Activated CD4-positive, alpha-beta memory T cell treated with anti-CD3 and anti-CD28 coated beads for 36 hours (primary cell): ENCODE measurements at places on chromosomes 16 and 17. TPM values are rescaled to one million over a fixed set of nuclear protein-coding genes. Genes with fewer than 3 reads are reported as not detected.
A peak's percentile ranks its signal among the peaks of the same experiment; 100 is the strongest.

GRCh38 chr17:57758654-57759053 lies 13.6 kb upstream of the CCDC182 start:
- DNase-seq, result no peak
- no peak overlapping the region for H3K27ac ChIP-seq
- peaks cover 8% of the 10 kb centered on the region for H3K27me3 ChIP-seq
- H3K4me3 ChIP-seq, result no peak overlapping the region
- no peaks in the 10 kb centered on the region for H3K4me1 ChIP-seq

- H3K27ac ChIP-seq, result peak overlapping the region; percentile 98
- no peak for DNase-seq
Observed at GRCh38 chr17:48426019-48426665, 3.9 kb downstream of the SKAP1 start.

DNA sequence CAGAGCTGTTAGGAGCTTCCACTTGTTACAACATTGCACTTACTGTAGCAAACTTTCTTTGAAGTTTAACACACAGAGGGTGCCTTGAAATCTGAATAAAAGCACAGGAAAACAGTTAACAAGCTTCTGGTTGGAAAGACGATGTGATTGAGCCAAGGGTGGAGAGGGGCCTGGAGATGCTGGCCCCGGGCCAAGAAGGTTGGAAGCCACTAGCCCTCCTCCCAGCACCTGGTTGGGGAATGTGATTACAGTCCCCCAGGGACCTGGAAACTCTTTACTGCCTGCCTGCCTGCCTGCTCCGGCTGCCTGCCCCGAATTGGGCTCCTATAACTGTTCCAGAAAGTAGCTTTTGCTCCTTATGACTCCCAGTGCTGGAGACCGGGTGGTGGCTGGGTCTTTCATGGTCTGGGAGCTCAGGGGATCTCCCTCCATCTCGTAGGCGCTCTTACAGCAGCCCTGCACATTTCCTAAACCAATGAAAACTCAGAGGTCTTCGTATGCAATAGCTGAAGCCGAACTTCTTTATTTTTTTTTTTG lies 48.0 kb upstream of the ZFHX3 start:
- H3K27me3 ChIP-seq, result no peaks in the 10 kb centered on the region
- DNase-seq, result no peak
- H3K4me3 ChIP-seq, result no peak overlapping the region
- no peak overlapping the region for H3K27ac ChIP-seq

DNA sequence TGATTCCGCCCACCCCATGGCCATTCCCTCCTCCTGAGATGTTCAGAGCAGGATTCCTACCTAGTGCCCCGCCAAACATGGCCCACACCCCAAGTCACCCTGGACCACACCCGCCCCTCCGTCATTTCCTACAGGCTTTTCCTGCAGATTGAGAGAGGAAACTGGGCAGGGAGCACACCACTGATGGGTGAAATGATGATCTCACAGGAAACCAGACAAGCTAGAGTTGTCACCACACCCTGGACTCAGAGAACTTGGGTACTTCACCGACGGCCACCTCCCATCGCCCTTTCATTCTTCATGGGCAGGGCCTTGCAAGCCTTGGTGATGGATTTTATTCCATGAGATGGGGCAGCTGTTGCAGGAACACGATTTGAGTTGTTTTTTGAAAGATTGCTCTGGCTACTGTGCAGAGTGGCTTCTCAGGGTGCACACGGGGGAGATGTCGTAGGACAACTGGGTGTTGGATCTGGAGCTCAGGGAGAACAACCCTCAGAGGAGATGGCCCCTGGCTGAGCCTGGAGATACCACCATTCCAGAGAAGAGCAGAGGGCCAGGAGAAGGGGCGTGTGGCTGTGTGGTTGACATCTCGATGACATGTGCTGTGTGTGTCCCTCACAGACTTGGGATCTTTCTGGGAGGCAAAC lies 7.4 kb upstream of the B9D1 start:
- no peaks in the 10 kb centered on the region for H3K27me3 ChIP-seq
- DNase-seq, result peak; percentile 43
- no peaks in the 10 kb centered on the region for H3K36me3 ChIP-seq

DNA sequence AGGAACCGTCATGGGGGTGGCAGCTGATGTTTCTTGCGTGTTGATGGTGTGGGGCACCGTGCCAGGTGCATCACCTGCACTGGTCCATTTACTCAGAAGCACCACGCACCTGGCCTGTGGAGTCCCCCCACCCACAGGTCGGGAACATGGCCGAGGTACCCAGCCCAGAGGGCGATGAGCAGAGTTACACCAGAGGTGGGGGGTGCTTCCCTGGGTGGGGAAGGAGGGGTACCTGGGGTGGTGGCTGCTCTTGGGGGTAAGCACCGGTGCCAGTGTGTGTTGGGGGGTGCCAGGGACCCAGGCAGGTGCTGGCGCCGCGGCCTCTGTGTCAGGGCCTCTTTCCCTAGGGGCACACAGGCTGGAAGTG lies 5.0 kb upstream of the ZNF750 start:
- H3K27ac ChIP-seq, result no peak overlapping the region
- no peaks in the 10 kb centered on the region for H3K27me3 ChIP-seq
- no peak overlapping the region for H3K4me3 ChIP-seq
- peaks cover 2% of the 10 kb centered on the region for H3K36me3 ChIP-seq

GRCh38 chr16:68644715-68645493 lies at the start of gene CDH3:
Gene CDH3, plus strand, starts transcription at chr16:68645310. Its CDS starts 70 bp downstream, at chr16:68645380.
- peak; percentile 40 for DNase-seq
- H3K4me3 ChIP-seq, result peak within 1 kb of the TSS; percentile 60
- no peak within 1 kb of the TSS for H3K27ac ChIP-seq

DNA sequence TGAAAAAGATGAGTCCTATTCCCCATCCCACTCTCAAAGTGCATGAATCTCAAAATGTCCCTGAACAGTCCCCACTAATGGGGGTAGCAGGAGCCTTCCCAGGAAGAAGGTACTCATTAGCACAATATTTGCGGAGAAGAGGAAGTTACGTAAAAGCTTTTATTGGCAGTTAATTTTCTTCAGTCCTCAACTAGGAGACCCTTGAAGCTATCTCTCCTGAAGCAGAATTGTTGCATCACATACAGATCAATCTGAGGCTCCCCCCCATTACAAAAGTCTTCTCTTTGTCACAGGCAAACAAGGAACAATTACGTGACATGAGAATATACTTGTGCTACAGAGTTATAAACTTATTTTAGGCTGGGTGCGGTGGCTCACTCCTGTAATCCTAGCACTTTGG lies 14.2 kb downstream of the SLFN12L start:
- peaks cover 38% of the 10 kb centered on the region for H3K36me3 ChIP-seq
- H3K27ac ChIP-seq, result peak overlapping the region; percentile 28
- H3K4me3 ChIP-seq, result no peak overlapping the region

- DNase-seq, result no peak
- H3K27ac ChIP-seq, result no peak overlapping the region
- H3K4me1 ChIP-seq, result no peaks in the 10 kb centered on the region
- peaks cover 4% of the 10 kb centered on the region for H3K27me3 ChIP-seq
Observed at GRCh38 chr16:88290850-88291830, 91.6 kb upstream of the ZNF469 start.

GRCh38 chr16:75064403-75065148 lies 52.0 kb downstream of the LDHD start:
- DNase-seq, result peak; percentile 62
- no peaks in the 10 kb centered on the region for H3K36me3 ChIP-seq
- no peaks in the 10 kb centered on the region for H3K27me3 ChIP-seq
- peaks cover 25% of the 10 kb centered on the region for H3K4me1 ChIP-seq

DNA sequence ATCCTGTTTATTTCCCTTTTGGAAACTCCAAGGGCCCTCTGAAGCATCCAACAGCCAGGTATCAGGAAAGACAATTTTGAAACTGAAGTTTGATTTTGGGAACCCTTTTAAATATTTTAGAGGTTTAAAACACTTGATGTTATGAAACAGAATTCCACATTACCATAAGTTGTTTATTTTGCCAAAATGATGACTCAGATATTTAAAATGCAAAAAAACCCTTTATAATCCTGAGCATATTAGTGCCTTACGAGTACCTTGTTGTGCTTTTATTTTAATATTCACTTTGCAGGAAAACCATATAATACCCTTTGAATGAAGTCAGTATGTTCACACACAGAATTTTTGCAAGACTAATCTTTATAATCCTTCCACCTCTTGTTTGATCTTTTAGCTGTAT lies 765.1 kb upstream of the CA10 start:
- H3K36me3 ChIP-seq, result no peaks in the 10 kb centered on the region
- no peak overlapping the region for H3K4me3 ChIP-seq
- no peak for DNase-seq

- no peaks in the 10 kb centered on the region for H3K27me3 ChIP-seq
- H3K36me3 ChIP-seq, result no peaks in the 10 kb centered on the region
- H3K4me3 ChIP-seq, result no peak overlapping the region
- H3K27ac ChIP-seq, result no peak overlapping the region
- DNase-seq, result no peak
- no peaks in the 10 kb centered on the region for H3K4me1 ChIP-seq
Observed at GRCh38 chr16:13552062-13552959, 367.6 kb upstream of the ERCC4 start.

DNA sequence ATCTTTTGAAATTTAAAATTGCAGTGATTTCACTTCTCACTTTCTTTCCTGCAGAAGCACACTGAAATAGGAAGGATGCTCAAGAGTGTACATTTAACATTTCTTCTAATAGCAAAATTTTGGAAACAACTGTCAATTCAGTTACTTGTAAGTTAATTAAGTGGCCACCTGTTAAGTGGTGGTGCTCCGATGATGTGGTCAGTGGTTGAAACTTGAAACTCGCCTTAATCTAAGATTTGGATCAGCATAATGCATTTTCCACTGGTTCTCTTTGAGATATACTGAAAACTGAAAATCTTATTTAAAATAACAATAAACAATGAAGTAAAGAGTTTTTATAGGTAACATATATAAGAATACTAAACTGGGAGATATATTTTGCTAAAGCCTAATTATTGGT lies 7.0 kb upstream of the MYH8 start:
- H3K27me3 ChIP-seq, result peaks cover 2% of the 10 kb centered on the region
- H3K36me3 ChIP-seq, result no peaks in the 10 kb centered on the region
- no peaks in the 10 kb centered on the region for H3K4me1 ChIP-seq
- no peak for DNase-seq
- H3K27ac ChIP-seq, result no peak overlapping the region
- no peak overlapping the region for H3K4me3 ChIP-seq

DNA sequence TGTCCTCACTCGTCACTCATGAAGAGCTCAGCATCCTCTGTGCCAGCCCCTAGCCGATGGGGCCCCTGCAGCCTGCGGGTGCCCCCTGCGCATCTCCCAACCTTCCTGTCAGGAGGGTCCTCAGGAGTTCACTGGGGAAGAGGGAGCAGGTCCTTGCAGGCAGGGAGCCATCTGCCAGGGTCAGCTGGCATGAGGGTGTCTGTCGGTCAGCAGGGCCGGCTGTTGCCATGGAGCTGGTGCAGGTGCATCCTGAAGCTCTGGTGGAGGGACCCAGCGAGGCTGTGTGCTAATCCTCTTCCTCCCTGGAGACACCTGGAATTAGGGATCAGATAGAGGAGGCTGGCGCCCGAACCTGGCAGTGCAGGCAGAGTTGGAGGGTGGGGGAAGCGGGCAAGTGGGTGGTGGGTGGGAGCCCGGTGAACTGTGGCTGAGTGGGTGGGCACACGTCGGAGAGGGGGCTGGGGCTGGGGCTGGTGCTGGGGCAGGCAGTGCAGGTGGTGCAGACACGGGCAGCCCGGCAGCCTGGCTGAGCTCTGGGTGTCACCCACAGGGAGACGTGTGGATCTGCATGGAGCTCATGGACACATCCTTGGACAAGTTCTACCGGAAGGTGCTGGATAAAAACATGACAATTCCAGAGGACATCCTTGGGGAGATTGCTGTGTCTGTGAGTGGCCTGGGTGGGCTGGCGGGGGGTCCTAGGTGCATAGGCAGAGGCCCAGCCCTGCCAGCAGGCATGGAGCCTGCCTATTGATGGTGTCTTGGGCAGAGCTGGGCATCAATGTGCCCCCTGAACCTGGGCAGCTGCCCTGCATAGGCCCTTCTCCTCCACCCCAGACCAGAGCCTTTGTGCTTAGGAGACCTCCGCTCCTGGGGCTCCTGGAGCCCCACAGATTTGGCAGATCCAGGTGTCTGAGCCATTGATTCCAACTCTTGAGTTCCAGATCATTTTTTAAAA lies 17.4 kb downstream of the MAP2K3 start:
- no peak overlapping the region for H3K4me3 ChIP-seq
- no peaks in the 10 kb centered on the region for H3K27me3 ChIP-seq
- H3K36me3 ChIP-seq, result peaks cover 50% of the 10 kb centered on the region

GRCh38 chr17:77449908-77450741 lies 309.4 kb downstream of the SEC14L1 start:
- peak overlapping the region; percentile 100 for H3K27ac ChIP-seq
- peaks cover 47% of the 10 kb centered on the region for H3K4me1 ChIP-seq
- peaks cover 37% of the 10 kb centered on the region for H3K36me3 ChIP-seq
- DNase-seq, result peak; percentile 86

GRCh38 chr17:9022573-9023391 lies 1.5 kb downstream of the NTN1 start:
- H3K4me1 ChIP-seq, result peaks cover 10% of the 10 kb centered on the region
- peak overlapping the region; percentile 69 for H3K4me3 ChIP-seq
- H3K27me3 ChIP-seq, result peaks cover 60% of the 10 kb centered on the region
- no peak for DNase-seq
- no peaks in the 10 kb centered on the region for H3K36me3 ChIP-seq
- H3K27ac ChIP-seq, result no peak overlapping the region

DNA sequence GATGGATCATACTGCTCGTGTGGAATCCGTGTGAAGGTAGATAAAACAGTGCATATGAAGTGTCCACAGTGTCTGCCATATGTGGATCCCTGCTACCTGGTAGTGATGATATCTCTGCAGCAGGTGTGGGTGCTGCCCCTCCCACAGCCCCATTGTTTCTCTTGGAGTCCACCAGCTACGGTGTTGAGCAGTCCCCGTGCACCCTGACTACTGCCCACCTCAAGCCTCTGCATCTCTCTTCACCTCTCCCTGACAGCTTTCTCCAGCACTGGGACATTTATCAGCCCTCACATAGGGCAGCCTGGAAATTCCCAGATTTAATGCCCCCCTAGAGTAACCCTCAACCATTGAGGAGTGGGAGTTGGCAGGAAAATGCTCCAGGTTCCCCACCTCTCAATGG lies 244.7 kb downstream of the IRF8 start:
- H3K36me3 ChIP-seq, result no peaks in the 10 kb centered on the region
- H3K27ac ChIP-seq, result no peak overlapping the region
- H3K4me3 ChIP-seq, result no peak overlapping the region
- H3K4me1 ChIP-seq, result no peaks in the 10 kb centered on the region

Gene STH
- total RNA-seq, result not detected

Gene GPR139
- total RNA-seq, result not detected

Gene MYCBPAP
- total RNA-seq, result 8.5 TPM

Gene TMEM220
- total RNA-seq, result 0.94 TPM

Gene IL32
- 2,504 TPM for total RNA-seq

Gene SPNS3
- total RNA-seq, result 6.7 TPM

Gene FMNL1
- 314 TPM for total RNA-seq

Gene IRX3
- total RNA-seq, result 0.27 TPM

Gene CEP20
- total RNA-seq, result 43.8 TPM

Gene TNFRSF17
- total RNA-seq, result not detected

Gene EDC4
- 94.2 TPM for total RNA-seq

Gene KPNA2
- 225 TPM for total RNA-seq

Gene RAB26
- total RNA-seq, result not detected

Gene CCL4
- 917 TPM for total RNA-seq

Gene KCNAB3
- total RNA-seq, result 4.9 TPM

Gene TNRC6C
- 15.6 TPM for total RNA-seq
